ENCODE measurements at places on chromosomes 3 and 15.

DNA sequence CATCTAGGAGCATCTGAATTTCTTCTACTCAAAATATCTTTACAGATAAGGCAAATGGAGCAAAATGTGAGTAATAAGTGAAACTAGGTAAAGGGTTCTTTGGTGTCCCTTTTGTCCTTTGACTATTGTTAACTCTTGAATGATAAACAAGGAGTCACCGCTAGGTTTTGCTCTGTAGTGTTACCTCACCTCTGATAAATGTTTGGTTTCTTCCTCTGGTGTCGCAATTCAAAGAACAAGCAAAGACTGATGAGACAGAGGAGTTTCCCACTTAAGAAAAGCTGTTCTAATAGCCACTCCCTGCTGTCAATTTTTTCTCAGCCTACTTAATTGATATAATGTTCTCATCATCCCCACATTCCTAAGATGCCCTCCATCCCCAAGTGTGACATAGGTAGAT is 925.9 kb downstream of the IGSF11 start:
- no peak for DNase-seq

- DNase-seq = no peak
Observed at GRCh38 chr3:101340591-101340990, 20.2 kb upstream of the IMPG2 start.

DNA sequence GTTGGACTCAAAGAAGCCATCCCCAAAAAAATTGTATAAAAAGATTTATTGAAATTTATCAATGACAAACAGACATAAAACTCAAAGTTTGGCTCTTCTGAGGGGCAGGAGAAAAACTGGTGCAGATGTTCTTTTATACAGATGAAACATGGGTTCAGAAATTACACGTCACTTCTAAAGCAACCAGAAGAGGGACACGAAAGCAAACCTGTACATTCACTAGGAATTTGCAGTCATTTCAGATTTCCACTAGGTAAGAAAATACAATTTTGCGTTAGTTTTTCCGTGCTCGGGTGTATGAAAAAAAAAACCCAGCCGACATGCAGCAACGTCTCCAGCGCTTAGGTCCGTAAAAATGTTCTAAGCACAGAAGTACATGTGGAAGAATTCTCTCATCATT is 41.8 kb downstream of the ANP32A start:
- DNase-seq = no peak

- no peak for DNase-seq
Observed at GRCh38 chr3:123158330-123158729, 43.4 kb upstream of the SEC22A start.

GRCh38 chr15:30878515-30878914 is 25.2 kb upstream of the FAN1 start:
- DNase-seq = no peak

GRCh38 chr3:66053550-66054094 is 14.9 kb upstream of the MAGI1 start:
- DNase-seq = no peak

DNA sequence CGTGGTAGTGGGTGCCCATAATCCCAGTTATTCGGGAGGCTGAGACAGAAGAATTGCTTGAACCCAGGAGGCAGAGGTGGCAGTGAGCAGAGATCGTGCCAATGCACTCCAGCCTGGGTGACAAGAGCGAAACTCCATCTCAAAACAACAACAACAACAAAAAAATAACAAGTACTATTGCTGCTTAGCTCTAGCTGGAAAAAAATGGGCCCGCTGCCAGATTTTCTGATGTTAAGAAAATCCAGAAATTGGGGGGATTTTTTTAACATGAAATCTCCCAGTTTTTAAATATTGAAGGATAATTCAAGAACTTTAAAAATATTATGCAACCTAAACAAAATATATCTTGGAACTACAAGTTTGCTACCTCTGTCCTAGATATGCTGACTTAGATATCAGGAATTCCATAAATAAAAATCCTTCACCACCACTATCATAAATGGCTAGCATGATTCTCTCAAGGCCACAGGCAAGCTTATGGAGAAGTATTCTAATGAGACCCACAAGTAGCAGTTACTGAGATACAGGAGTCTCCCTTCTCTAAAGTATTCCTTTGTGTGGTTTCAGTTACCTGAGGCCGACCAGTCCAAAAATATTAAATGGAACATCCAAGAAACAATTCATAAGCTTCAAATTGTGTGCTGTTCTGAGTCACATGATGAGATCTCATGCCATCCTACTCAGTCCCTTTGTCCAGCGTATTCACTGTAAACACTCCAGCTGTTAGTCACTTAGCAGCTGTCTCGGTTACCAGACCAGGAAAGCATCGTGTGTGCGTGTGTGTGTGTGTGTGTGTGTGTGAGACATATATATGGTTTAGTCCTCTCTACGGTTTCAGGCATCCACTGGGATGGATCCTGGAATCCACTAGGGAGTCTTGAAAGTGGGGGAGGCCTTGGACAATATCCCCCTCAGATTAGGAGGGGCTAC is 277.2 kb downstream of the TBL1XR1 start:
- no peak for DNase-seq

DNA sequence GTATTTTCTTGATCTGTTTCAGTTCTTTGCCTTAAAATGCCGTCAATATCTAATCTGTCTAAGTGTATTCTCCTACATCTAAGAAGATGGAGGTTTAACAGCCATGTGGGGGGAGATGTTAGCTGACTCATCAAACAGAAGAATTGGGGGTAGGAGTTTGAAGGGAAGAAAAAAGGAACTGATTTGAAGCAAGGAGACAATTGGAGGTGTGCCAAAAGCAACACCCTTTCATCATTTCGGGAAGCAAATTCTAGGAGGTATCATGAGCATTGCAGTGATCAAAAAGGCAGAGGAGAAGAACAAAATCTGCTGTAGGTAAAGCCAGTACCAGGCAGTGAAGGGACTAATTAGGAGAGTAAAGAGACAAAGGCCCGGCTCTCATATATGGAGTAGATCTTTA is 337.3 kb upstream of the TBC1D5 start:
- no peak for DNase-seq

DNA sequence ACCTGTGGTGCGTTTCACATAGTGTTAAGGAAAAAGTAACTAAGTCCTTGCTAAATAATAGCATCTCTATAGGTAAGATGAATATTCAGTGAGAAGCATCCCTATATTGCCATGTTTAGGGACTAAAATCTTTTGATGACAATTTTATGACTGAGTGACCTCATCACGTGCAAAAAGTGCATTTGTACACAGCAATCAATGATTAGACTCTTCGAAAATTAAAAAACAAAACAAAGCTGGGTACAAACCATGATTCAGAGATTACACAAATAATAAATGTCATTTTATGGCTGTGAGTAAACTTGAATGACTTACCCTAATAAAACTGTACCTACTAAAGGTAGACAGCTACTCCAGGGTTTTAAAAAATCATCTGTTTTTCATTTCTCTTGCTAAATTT is 505.3 kb downstream of the FOXP1 start:
- no peak for DNase-seq

DNA sequence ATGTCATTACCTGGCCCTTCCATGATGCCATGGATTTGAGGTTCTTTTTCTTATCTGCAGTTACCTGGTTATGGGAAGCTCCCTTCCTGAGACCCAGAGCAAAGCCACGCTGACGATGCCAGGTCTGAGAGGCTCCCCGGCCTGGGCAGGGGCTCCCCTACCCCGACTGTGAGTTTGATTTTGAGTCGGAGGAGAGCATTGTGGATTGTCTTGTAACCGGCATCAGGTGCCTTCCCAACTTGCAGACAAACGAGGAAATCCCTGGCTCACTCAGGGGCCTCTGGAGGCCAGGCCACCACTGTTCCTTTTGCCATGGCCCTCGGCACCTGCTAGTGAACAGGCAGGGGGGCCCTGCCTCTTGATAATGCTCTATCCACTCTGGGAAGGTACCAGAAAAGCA is 151.4 kb downstream of the ATP10A start:
- no peak for DNase-seq

GRCh38 chr15:58669108-58669507 is 80.4 kb downstream of the ADAM10 start:
- DNase-seq = no peak

GRCh38 chr3:11560746-11561145 is 83.0 kb downstream of the VGLL4 start:
- no peak for DNase-seq

DNA sequence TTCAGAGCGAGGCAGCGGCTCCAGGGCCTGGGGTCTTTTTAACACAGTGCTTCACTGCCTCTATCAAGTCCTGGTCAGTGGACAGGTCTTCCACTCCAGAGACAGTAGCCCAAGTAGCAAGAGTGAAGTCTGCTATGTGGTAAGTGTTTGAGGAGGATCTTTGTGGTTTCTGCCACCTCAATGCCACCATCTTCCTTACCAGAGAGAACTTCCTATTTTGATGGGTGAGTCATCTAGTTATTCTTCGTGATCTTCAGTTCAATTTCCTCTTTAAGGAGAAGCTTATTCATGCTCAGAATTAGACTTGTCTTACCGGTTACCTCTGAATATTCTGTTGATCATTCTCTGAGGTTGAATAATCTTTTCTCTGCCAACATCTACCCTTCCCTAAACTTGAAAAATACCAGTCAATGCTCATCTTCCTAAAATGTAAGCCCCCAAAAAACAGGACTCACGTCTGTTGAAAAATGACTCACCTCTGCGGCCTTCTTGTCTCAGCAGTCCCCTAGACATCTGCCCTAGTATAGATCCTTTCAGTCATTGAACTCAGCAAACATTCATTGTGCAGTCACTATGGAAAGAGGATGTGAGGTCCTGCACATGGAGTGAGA is 32.2 kb upstream of the BCL6 start:
- no peak for DNase-seq

DNA sequence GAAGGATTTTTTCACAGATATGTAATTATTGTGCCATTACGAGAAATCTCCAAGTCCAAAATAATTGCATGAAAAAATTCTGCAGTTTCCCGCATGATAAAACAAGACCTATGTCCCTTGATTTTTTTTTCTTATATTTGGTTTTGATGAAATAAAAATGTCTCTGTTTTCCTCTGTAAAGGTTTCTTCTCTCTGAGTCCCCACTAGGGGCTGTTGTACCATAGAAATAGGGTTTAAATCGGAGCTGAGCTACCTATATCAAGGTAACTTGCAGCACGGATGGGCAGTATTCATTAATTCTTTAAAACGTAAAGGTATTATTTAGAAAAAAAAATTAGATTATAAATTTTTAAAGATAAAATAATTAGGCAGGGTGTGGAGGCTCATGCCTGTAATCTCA is 66.6 kb upstream of the IGF1R start:
- DNase-seq = no peak

GRCh38 chr15:91152896-91153581 is 53.0 kb downstream of the SV2B start:
- DNase-seq = no peak

GRCh38 chr3:56423661-56424099 is 44.6 kb downstream of the ERC2 start:
- DNase-seq = no peak

DNA sequence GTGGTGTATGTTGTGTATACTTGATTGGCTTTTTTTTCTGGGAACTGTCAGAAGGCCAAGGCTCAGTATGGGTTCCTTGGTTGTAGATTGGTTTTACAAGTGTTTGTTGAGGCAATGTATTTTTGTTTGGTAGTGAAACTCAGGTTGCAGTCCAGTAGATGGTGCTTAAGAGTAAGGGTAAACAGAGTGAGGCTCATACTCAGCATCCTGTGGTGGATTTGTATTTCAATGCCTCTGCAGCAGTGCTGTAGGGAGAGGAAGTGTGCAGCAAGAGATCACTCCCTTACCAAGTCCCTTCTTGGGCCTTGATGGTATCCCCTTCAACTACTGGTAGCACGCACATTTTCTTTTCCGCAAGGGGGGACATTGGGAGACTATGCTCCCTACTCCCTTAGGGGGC is 428.5 kb upstream of the CNTN3 start:
- DNase-seq = no peak

GRCh38 chr3:33883951-33884561 is 85.6 kb downstream of the PDCD6IP start:
- DNase-seq = no peak

GRCh38 chr3:53140847-53141845 is 10.9 kb upstream of the RFT1 start:
- no peak for DNase-seq

DNA sequence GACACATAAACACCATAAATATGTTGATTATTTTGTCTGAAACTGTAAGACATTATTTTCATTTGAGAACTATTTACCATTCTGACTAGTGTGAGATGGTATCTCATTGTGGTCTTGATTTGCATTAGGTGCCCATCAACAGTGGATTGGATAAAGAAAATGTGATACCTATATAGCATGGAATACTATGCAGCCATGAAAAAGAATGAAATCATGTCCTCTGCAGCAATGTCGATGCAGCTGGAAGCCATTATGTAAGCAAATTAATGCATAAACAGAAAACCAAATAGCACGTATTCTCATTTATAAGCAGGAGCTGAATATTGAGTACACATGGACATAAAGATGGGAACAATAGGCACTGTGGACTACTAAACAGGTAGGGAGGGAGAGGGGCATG is 258.7 kb upstream of the TPRG1 start:
- no peak for DNase-seq

GRCh38 chr3:45592405-45592804 is 2.1 kb upstream of the LIMD1 start:
- DNase-seq = no peak
